ENCODE measurements at places on chromosomes 7 and 10.

DNA sequence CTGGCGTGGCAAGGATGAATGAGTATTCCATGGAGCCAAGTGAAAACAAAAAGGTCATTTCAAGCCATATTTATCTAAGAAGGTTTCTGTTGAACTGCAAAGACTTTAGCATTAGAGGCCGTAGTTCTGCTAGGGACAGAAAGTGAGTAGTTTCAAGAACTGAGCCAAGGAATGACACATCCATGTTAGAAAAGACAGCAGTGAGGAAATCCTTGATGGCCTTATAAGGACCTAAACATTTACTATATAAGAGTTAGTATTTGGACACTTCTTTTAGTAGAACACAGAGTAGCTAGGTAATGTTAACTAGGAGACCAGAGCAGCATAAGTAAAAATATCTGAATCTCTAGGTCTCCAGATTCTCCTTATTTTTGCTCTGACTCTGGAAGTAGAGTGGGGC lies 329.8 kb upstream of the SEMA3D start:
- DNase-seq, result no peak

DNA sequence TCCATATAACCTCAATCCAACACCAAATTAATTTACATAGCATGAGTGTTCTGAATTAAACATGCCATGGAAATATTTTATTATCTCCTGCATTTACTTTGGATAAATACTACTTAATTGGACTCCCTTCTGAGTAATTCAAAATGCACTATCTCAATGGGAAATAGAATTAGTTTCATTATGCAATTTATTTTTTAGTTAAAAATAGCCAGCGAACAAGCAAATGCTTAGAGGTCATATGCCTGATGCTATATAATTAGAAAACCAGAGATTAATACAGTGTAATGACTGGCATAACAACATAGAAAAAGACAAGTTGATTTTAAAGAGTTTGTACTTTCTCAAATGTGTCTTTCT lies 161.0 kb upstream of the LAMB4 start:
- DNase-seq, result no peak

DNA sequence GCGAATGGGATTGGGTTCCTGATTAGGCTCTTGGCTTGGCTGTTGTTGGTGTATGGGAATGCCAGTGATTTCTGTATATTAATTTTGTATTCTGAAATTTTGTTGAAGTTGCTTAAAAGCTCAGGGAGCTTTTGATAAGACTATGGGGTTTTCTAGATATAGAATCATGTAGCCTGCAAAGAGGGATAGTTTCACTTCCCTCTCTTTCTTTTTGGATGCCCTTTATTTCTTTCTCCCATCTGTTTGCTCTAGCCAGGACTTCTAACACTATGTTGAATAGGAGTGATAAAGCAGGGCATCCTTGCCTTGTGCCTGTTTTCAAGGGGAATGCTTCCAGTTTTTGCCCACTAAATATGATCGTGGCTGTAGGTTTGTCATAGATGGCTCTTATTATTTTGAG lies 40.4 kb upstream of the MPP7 start:
- DNase-seq, result no peak

DNA sequence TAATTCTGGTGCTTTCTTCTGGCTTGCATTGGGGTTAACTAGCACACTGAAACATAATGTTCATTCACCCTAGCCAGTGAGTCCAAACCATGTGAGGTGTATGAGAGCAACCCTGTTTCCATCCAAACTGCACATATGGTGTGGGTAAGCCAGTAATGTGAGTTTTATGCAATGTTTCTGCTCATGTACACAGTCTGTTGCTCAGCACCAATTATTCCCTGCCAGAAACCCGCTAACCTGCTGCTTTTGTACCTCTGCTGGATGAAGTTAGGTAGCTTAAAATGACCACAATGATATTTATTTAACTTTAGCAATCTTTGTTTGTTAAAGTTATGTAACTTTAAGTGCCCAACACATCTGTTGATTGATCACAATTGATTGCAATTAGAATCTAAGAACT lies 93.7 kb upstream of the RPA3 start:
- DNase-seq, result no peak

DNA sequence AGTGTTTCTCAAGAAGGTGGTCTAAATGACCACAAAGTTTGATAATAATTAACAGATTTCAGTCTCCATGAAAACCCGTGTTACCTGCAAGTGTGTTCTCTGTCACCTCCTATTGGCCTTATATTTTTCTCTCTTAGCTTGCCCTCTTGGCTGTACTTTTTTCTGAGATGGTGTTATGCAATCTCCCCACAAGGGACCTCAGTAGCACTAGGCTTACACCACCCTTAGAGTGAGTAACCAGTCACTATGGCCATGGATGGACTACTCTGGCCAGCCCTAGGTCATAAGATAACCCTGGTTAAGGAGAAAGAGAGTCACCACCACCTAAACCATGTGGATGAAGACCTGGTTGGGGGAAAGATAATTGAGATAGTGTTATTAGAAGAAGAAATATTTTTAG lies 76.8 kb downstream of the NPSR1 start:
- DNase-seq, result no peak

DNA sequence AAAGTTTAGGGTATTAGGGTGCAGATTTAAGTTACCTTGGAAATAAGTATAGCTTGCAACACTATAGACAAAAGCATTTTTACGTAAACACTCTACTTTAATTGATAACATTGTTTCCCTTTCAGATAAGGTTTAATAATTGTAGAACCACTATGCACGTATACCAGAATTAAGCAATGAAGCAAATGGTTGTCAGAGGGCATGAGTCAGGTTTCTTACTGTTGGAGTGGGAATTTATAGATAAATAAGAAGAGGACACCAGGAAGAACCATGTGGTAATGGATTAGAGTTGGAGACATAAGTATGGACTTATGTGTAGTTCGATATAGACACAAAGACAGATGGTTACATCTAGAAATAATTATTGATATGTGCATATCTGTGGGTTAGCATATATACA lies 355.6 kb downstream of the ETV1 start:
- DNase-seq, result no peak

DNA sequence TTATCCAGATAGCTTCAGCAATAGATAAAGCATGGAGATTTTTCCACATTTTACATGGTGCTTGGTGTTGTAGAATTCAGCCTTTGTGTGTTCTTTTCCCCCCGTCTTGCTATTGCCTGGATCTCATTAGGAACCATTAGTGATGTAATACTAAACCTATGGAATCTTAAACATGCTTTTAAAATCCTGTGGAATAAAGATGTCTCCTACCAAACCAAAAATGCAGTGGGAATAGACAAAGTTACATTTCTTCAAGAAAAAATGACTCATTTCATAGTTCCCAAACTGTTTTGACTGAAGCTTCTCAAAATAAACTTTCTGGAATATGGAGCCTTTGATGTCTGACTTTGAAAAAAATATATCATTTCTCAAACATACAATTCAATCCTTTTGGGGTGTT lies 44.0 kb downstream of the CALD1 start:
- DNase-seq, result no peak

DNA sequence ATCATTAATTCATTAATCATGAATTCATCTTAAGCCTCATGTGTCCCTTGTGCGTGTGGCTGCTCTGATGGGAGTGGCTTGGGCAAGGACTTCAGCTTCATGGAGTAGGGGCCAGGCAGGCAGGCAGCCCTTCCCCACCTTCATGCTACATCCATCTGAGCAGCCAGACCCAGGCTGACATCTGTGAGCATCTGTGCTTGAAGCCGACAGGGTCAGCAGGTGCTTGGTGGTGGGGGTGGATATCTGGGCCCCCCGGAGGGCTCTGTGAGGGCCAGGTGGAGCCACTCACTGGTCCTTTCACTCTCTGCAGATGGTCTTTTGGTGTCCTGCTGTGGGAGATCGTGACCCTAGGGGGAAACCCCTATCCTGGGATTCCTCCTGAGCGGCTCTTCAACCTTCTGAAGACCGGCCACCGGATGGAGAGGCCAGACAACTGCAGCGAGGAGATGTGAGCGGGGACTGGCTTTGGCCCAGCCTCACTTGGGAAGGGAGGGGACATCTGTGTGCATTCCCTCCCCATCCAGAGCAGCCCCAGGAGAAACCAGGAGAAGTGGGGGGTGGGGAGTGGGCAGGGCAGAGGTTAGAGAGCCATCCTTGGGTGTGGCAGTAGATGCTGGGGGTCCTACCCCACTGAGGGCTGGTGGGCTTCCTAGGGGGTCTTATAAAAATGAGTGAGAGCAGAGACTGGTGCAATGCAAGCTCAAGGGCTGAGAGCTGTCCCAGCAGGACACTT lies 14.7 kb upstream of the CSGALNACT2 start:
- DNase-seq, result no peak

GRCh38 chr7:135209225-135209834 lies 2.0 kb downstream of the WDR91 start:
- DNase-seq, result no peak

DNA sequence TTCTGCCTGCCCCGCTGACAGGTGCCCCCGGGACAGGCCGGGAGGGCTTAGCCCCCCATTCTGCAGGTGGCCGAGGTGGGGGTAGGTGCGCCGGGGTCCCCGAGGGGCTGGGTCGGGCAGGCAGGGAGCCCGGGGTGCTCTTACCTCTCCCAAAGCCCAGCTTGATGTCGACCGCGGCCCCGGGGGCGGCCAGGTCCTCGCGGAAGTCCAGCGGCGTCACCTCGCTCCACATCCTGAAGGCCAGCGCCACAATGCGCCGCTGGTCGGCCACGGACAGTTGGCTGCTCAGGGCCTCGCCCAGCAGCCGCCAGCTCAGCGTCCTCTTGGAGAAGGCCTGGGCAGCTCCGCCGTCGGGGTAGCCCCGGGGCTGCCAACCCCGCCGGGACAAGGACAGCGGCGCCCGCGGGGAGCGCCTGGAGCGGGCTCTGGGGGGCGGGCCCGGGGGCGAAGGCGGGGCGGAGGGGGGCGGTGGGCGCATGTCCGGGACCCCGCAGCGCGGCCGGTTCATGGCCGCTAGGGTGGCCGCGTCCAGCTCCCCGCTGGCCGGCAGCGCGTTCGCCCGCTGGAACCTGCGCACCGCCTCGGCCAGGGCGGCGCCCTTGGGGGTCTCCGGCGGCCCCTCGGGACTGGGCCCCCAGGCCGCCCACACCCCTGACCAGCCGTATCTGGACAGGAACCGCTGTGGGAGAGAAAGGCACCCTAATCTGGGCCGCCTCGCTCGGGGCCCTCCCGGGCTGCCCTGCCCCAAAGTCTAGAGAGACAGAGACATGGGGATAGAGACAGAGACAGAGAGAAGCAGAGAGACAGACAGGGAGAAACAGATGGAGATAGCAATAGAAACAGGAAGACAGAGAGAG lies 1.7 kb downstream of the MMP21 start:
- DNase-seq, result no peak

GRCh38 chr10:69452676-69453415 lies 1.6 kb downstream of the TSPAN15 start:
- no peak for DNase-seq

- DNase-seq, result no peak
These were observed 74.4 kb upstream of the PAX2 start for GRCh38 chr10:100670828-100671479.

DNA sequence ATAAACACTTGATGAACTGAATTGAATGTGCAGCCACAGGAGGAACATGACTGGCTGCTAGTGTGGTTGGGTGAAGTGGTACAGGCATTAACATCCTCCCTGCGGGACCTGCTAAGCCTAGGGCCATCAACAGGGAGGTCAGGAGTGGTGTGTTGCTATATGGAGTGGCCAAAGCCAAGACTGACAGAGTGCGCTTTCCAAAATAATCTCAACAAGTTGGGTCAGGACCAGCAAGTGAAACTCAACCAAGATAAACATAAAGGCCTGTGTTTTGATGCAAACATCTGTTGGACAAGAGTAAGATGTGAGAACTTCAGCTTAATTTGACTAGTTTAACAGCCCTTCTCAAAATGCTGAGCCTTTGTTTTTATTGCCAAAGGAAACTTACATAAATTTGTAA lies 97.7 kb downstream of the WDFY4 start:
- DNase-seq, result no peak

- no peak for DNase-seq
These were observed 50.0 kb upstream of the HGF start for GRCh38 chr7:81819861-81820260.

DNA sequence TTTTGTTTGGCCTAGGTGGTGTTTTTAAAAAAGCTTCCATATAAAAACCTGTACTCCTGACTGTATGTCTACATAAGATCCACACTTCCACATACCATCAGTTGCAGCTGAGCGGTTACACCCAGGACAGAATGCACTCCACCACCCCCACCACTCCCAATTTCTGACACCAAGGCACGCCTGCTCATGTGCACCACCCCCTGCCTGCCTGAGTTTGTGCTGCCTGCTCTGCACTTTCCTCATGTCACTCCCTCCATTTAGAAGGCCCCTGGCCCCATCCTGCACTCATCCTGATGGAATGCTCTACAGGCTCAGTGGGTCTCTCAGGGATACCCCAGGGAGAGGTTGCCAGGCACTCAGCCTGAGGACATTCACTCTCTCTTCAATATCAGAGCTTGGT lies 6.5 kb downstream of the VPS41 start:
- DNase-seq, result no peak

GRCh38 chr7:86972072-86972471 lies 87.4 kb downstream of the ELAPOR2 start:
- no peak for DNase-seq

DNA sequence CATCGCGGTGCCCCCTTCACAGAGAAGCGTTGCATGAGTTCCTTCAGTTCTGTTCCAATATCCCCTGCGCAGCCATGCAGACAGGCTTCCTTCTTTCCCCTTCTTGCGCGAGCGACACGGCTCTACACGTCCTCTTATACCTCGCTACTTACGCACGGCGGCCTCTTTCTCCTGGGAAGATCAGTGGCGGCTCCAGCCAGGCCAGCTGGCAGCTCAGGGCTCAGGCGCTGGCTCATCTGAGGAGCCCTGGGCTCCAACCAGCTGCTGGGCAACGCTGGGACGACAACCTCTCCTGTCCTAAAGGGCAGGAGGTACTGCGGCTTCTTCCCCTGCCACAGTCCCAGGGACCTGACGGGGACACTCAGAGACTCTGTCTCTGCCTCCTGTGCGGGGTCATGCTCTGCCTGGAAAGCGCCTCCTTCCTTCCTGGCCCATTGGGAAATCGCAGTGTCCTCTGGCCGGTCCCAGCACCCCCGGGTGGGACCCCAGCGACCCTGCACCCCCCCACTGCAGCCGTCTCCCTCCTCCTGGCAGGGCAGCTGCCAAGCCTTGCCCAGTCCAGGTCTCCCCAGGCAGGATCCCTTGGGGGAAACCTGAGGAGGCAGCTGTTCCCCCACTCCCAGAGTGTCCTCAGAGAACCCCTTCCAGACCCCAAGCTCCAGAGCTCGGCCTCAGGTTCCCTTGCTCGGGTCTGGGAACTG lies 5.0 kb upstream of the FAM20C start:
- DNase-seq, result no peak
